Chondrocyte (in vitro differentiated cells): ENCODE measurements at places on chromosomes 13 and 19. TPM values are rescaled to one million over a fixed set of nuclear protein-coding genes. Genes with fewer than 3 reads are reported as not detected.
A peak's percentile ranks its signal among the peaks of the same experiment; 100 is the strongest.

DNA sequence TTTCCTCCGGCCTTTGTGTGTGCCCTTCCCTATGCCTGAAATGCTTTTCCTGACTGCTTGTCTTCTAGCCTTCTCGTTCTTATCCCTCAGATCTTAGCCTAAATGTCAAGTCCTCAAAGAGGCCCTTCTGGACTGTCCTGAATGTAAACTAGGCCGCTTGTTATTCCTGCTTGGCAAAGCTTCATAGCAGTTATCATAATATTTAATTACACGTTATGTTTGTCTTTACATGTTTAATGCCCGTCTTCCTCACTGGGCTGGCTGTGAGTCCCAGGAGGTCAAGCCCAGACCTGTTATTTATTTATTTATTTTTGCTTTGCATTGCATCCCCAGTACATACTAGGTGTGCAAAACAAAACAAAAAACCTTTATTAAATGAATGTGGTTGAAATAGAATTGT is 62.7 kb downstream of the SIPA1L3 start:
- DNase-seq, result no peak
- peaks cover 5% of the 10 kb centered on the region for H3K36me3 ChIP-seq
- H3K4me3 ChIP-seq, result no peak overlapping the region
- H3K27ac ChIP-seq, result no peak overlapping the region
- H3K4me1 ChIP-seq, result peaks cover 16% of the 10 kb centered on the region

GRCh38 chr19:10661946-10662345 is 7.8 kb downstream of the ILF3 start:
- no peaks in the 10 kb centered on the region for H3K27me3 ChIP-seq
- H3K4me1 ChIP-seq, result peaks cover 30% of the 10 kb centered on the region
- no peak for DNase-seq
- H3K36me3 ChIP-seq, result peaks cover 3% of the 10 kb centered on the region
- H3K27ac ChIP-seq, result no peak overlapping the region

GRCh38 chr13:27182844-27183497 is 11.4 kb upstream of the USP12 start:
- no peaks in the 10 kb centered on the region for H3K27me3 ChIP-seq
- H3K4me3 ChIP-seq, result peak overlapping the region; percentile 34
- H3K4me1 ChIP-seq, result peaks cover 13% of the 10 kb centered on the region
- no peaks in the 10 kb centered on the region for H3K36me3 ChIP-seq
- peak overlapping the region; percentile 63 for H3K27ac ChIP-seq

GRCh38 chr13:35498231-35498630 is 21.7 kb upstream of the MAB21L1 start:
- no peak for DNase-seq
- no peak overlapping the region for H3K4me3 ChIP-seq
- no peak overlapping the region for H3K27ac ChIP-seq
- H3K4me1 ChIP-seq, result no peaks in the 10 kb centered on the region

DNA sequence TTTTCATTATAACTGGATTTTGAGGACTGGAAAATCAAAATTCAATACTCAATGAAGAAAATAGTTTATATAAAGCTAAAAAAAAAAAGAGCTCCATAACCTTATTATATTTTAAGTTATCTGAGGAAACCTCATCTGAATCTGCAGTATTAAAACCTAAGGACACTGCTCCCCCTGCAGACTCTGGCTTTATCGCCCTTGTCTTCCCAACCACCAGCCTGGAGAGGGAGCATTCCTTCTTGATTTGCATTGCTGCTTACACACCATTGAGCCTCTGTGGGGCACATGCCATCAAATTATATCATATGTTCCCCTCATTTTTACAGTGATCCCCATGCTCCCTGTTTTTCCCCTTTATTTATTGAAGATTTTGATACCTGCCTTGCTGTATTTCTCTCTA is 871.4 kb upstream of the GPC6 start:
- no peak overlapping the region for H3K4me3 ChIP-seq
- peaks cover 2% of the 10 kb centered on the region for H3K27me3 ChIP-seq
- peaks cover 4% of the 10 kb centered on the region for H3K36me3 ChIP-seq

DNA sequence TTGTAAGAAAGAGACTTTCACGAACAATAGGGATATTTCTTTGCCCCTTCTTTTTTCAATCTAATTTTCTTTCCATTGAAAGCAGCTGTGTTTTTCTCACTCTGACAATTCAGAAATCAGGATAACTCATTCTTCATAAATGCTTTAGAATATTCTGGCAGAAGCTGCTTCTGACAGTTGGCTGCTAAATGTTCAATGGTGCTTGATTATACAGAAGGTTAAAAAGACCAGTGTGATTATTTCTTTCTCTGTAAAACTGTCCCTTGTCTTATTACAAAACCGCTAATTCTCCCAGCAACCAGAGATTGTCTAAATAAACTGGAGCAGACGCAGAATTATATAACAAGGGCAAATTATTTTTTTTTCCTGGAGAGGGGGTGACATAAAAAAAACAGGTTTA is 394.4 kb downstream of the SPRY2 start:
- H3K27ac ChIP-seq, result no peak overlapping the region
- no peaks in the 10 kb centered on the region for H3K27me3 ChIP-seq
- no peaks in the 10 kb centered on the region for H3K4me1 ChIP-seq
- no peak for DNase-seq
- no peak overlapping the region for H3K4me3 ChIP-seq
- H3K36me3 ChIP-seq, result no peaks in the 10 kb centered on the region

GRCh38 chr19:7863157-7863970 is 10.8 kb downstream of the PRR36 start:
- H3K4me3 ChIP-seq, result no peak overlapping the region
- H3K27ac ChIP-seq, result no peak overlapping the region
- H3K4me1 ChIP-seq, result peaks cover 3% of the 10 kb centered on the region
- peak; percentile 90 for DNase-seq
- H3K36me3 ChIP-seq, result no peaks in the 10 kb centered on the region

GRCh38 chr13:77779552-77780272 is 82.2 kb downstream of the SLAIN1 start:
- no peak overlapping the region for H3K27ac ChIP-seq
- no peak for DNase-seq
- H3K27me3 ChIP-seq, result peaks cover 3% of the 10 kb centered on the region
- no peaks in the 10 kb centered on the region for H3K4me1 ChIP-seq
- H3K4me3 ChIP-seq, result no peak overlapping the region

DNA sequence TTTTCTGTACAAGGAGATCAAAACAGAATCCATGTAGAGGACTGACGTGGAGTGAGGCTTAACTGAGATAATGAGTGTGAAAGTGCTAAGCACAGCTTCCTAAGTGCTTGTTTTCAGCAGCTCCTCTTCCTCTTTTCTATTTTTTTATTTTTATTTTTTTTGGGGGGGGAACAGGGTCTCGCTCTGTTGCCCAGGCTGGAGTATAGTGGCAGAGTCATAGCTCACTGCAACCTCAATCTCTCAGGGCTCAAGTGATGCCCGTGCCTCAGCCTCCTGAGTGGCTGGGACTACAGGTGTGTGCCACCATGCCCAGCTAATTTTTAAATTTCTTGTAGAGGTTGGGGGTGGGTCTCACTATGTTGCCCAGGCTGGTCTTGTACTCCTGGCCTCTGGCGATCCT is 5.6 kb upstream of the FOSB start:
- no peaks in the 10 kb centered on the region for H3K36me3 ChIP-seq
- no peak overlapping the region for H3K27ac ChIP-seq
- DNase-seq, result no peak
- H3K4me3 ChIP-seq, result no peak overlapping the region
- no peaks in the 10 kb centered on the region for H3K27me3 ChIP-seq
- peaks cover 3% of the 10 kb centered on the region for H3K4me1 ChIP-seq

DNA sequence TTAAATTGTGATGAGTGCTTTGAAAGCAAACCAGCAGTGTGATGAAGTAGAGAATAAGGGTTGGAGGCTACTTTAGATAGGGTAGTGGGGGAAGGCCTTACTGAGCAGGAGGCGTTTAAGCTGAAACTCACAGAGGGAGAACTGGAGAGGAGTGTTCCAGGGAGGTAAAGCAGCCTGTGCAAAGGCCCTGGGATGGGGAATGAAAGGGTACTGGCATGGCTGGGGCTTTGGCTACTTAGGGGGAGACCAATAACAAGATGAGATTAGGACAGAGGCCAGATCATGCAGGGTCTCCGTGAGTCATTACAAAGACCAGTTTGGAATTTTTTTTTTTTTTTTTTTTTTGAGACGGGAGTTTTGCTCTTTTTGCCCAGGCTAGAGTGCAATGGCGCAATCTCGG is 1.1 kb downstream of the PPP5C start:
- peak overlapping the region; percentile 97 for H3K4me3 ChIP-seq
- H3K36me3 ChIP-seq, result peaks cover 5% of the 10 kb centered on the region
- peak overlapping the region; percentile 94 for H3K27ac ChIP-seq
- H3K27me3 ChIP-seq, result no peaks in the 10 kb centered on the region

DNA sequence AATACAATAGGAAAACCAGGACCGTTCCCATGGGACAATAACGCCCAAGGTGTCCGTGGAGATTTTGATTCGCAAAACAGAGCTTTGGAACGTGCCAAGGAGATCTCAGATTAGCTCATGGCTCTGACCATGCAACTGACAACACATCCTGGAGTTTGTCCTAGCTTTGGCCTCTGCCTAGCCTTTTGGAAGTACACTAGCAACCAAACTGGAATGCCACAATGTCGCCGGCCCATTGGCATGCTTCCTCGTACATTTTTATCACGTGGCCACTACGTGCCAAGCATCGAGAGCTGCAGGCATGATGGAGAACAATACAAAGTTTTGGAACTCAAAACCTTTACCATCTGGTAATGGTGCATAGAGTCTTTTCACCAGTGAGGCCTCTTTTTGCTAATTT is 256.5 kb downstream of the DCLK1 start:
- no peak for DNase-seq
- H3K4me3 ChIP-seq, result no peak overlapping the region
- no peaks in the 10 kb centered on the region for H3K36me3 ChIP-seq
- H3K27me3 ChIP-seq, result no peaks in the 10 kb centered on the region
- no peak overlapping the region for H3K27ac ChIP-seq
- no peaks in the 10 kb centered on the region for H3K4me1 ChIP-seq

- peaks cover 12% of the 10 kb centered on the region for H3K4me1 ChIP-seq
- H3K36me3 ChIP-seq, result peaks cover 1% of the 10 kb centered on the region
- peaks cover 58% of the 10 kb centered on the region for H3K27me3 ChIP-seq
- no peak for DNase-seq
These were observed at the start of gene NCCRP1 for GRCh38 chr19:39196860-39197562. Gene NCCRP1, plus strand, starts transcription at chr19:39196964. Its CDS starts 19 bp downstream, at chr19:39196983.

DNA sequence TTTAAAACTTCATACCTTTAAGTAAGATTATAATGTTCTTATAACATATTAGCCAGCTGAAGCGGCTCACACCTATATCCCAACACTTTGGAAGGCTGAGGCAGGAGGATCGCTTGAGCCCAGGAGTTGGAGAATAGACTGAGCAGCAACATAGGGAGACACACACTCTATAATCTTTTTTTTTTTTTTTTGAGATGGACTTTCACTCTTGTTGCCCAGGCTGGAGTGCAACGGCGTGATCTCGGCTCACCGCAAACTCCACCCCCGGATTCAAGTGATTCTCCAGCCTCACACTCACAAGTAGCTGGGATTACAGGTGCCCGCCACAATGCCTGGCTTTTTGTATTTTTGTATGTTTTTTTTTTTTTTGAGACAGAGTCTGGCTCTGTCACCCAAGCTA is 37.3 kb downstream of the SPRYD7 start:
- peaks cover 2% of the 10 kb centered on the region for H3K36me3 ChIP-seq
- no peak overlapping the region for H3K27ac ChIP-seq
- no peak overlapping the region for H3K4me3 ChIP-seq
- DNase-seq, result no peak
- no peaks in the 10 kb centered on the region for H3K4me1 ChIP-seq

DNA sequence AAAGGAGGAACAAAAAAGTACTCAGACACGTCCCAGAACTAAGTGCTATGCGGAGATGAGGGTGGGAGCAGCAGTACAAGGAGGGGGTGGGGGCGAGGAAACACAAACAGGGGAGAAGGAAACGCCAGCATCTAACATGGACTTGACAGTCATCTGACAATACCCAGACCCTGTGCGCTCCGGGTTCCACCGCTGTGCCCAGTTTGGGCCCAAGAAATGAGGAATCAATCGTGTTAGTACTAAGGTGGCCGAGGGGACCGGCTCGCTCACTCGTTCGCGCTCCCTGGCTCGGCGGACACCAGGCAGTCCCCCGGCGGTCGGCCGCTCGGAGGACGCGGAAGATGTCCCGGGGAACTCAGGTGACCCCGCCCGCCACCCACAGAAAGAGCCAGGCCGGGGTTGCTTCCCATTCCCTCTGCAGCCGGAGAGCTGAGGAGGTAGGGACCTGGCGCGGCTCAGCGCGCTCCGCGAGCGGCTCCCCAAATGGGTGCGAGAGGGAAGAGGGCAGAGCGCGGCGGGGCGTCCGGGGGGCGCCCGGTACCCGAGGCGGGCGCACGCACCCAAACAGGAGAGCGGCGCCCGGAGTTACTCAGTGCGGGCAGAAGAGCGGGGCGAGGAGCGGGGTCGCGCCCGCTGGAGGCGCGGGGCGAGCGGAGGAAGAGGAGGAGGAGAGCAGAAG is 616 bp downstream of the TSHZ3 start:
- no peak for DNase-seq
- peaks cover 32% of the 10 kb centered on the region for H3K4me1 ChIP-seq
- H3K27me3 ChIP-seq, result peaks cover 11% of the 10 kb centered on the region
- peak overlapping the region; percentile 78 for H3K4me3 ChIP-seq
- no peaks in the 10 kb centered on the region for H3K36me3 ChIP-seq

- H3K36me3 ChIP-seq, result peaks cover 3% of the 10 kb centered on the region
- peaks cover 46% of the 10 kb centered on the region for H3K4me1 ChIP-seq
- DNase-seq, result no peak
- H3K4me3 ChIP-seq, result no peak overlapping the region
These were observed 122.3 kb downstream of the PCCA start for GRCh38 chr13:100211016-100211710.

DNA sequence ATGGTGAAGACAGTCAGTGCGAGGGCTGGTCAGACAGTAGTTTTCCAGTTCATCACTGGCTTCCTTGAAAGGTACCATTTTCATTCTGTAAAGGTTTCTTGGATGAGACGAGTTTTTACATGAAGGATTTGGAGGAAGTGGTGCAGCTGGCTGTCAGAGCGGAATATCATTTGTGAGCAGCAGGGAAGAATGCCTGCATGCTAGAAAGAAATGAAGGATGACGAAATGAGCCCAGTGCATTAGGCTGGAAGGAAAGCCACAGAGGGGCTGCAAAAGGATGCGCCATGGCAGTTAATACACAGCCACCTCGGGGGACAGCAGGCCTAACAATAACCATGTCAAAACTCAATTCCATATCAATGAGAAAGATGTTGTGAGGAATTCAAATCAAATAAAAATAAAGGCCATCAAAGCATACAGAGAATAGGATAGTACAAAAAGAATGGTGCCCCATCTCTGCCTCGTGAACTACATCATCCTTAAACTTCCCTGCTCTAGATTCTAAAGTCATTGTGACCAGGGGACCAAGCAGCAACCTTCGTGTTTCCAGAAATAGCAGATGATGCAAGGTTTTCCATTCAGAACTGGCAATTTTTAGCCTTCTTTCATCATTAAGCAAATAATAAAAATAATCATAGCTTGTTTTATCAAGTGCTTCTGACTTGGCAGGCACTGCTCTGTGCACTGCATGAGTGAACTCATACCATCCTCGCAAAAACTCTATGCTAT is 504.2 kb downstream of the RFC3 start:
- H3K36me3 ChIP-seq, result no peaks in the 10 kb centered on the region
- H3K27me3 ChIP-seq, result no peaks in the 10 kb centered on the region
- no peak overlapping the region for H3K4me3 ChIP-seq
- DNase-seq, result no peak
- peaks cover 12% of the 10 kb centered on the region for H3K4me1 ChIP-seq

Gene ZSCAN4
- not detected in 3 replicates for total RNA-seq

Gene TEX26
- total RNA-seq, result not detected in 3 replicates

Gene IGSF23
- total RNA-seq, result not detected in 3 replicates

Gene RSPH6A
- total RNA-seq, result 0.15 TPM in 1 of 3 replicates, not detected in the others

Gene CRX
- total RNA-seq, result not detected in 3 replicates

Gene CACNA1A
- 0.41 to 0.58 TPM (median 0.42 TPM) in 3 replicates for total RNA-seq
